ENCODE measurements at places on chromosomes 12 and 14. TPM values are rescaled to one million over a fixed set of nuclear protein-coding genes. Genes with fewer than 3 reads are reported as not detected.

Gene TGM1
- total RNA-seq: 96.5 TPM

Gene BATF
- not detected for total RNA-seq

Gene GLI1
- total RNA-seq: not detected

Gene MIPOL1
- total RNA-seq: 21.5 TPM

Gene PTHLH
- not detected for total RNA-seq

Gene DIO3
- total RNA-seq: 1.2 TPM

Gene PLEKHD1
- not detected for total RNA-seq

Gene ST8SIA1
- total RNA-seq: 4.1 TPM
